ENCODE measurements at places on chromosomes 11 and 22.

- peak; percentile 59 for DNase-seq
Observed at GRCh38 chr22:27804470-27805297, 3.1 kb upstream of the MN1 start.

- DNase-seq, result no peak
Observed at GRCh38 chr11:48062649-48063048, 82.3 kb downstream of the PTPRJ start.

DNA sequence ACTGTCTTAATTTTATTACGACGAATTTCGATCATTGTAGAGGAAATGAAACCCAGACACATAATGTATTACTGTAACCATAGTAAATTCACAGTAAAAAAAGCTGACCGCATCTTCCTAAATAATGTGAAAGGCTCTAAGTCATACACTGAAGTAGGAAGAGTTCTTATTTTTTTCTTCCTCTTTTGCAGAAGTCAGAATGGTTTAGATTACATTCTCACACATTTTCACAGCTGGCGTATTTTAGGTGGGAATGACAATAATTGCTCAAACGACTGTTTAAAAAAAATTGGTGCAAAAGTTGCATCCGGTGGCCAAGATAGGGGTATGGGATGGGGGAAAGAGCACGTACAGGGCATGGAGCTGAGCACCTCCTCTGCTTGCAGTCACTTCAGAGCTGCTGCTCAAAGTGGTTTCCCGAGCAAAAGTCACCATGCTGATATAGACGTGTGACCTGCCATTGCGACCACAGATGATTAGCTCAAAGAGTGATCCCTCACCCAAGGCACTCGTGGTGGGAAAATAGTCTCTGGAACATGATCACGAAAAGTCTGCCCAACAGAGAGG, 35.3 kb downstream of the MMP13 start:
- DNase-seq, result no peak

- DNase-seq, result no peak
Observed at GRCh38 chr11:79087238-79087960, 353.4 kb downstream of the TENM4 start.

GRCh38 chr22:22910272-22911240, 22.9 kb downstream of the IGLL5 start:
- no peak for DNase-seq

DNA sequence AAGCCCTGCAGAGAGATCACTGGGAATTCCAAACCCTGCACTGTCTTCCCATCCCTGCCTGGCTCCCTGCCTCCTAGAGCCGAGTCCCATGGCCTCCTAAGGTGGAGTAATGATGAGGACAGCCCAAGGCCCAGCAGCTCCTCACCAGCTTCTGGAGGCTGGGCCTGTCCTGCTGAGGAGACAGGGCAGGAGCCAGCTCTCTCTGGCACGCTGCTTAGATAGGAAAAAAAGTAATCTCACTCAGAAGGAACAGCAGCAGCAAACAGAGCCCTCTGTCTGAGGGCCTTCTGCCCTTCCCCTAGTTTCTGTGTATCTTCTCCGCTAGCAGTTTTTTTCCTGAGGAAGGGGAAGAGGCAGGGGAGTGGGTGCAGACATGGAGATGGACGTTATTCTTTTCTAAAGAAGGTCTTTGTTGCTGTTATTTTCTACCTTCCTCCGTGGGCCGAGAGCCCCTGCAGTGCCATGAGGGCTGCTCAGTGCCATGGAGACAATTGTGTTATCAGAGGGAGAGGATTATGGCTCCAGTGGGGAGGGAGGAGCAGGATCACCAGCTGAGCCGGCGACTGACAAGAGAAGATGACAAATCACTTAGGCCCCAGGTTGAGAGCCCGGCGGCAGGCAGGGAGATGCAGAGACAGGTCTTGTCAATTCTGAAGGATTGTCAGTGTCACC, 315.3 kb downstream of the BUD13 start:
- DNase-seq, result no peak

- DNase-seq, result no peak
Observed at GRCh38 chr11:19574916-19575315, 137.7 kb upstream of the NAV2 start.

GRCh38 chr11:118521892-118522311, 5.4 kb upstream of the TTC36 start:
- no peak for DNase-seq

- no peak for DNase-seq
Observed at GRCh38 chr11:91703042-91703441, 521.6 kb upstream of the FAT3 start.

DNA sequence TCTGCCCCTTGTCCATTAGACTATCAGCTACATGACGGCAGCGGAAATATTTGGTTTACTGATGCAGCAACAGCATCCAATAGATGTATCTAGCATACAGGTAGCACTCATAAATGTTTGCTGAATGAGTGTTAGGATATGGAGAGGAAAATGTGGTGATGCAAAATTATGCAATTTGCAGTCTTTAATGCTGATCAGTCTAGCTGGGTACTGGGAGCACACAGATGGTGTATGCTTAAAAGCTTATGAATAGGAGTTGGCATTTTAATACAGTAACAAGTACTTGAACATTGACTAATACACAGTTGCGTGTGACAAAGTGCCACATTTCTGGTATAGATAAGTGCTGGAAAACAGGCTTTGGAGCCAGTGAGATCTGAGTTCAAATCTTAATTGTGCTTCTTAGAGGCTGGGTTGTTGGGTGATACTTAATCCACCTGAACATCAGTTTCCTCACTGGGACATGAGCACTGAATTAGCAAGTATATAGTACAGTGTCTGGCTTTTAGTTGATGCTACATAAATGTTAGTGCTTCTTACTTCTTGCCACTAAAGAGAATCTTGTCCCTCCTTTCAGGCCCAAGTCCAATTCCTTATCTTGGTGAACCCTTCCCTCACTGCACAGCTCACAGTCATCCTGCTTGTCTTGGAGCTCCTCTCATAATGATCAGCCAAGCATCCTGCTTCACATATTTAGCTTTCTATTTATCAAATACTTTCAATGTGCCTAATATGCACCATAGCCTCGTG, 99.6 kb downstream of the TIMP3 start:
- no peak for DNase-seq

DNA sequence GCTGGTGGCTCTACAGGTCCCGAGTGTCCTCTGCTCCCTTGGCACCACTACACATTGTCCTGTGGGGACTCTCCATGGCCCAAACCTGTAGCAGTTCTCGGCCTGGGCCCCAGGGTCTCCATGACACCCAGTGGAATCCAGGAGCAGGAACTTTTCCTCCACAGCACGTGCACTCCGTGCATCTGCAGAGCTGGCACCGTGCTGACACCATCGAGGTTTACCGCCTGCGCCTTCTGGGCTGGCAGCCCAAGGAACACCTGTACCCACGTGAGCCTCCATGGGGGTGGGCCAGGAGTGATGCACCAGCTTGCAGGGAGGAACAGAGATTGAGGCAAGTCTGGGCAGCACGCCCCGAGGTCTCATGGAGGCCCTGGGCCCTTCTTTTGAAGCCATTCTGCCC, 25.2 kb downstream of the TSPAN32 start:
- DNase-seq, result no peak

DNA sequence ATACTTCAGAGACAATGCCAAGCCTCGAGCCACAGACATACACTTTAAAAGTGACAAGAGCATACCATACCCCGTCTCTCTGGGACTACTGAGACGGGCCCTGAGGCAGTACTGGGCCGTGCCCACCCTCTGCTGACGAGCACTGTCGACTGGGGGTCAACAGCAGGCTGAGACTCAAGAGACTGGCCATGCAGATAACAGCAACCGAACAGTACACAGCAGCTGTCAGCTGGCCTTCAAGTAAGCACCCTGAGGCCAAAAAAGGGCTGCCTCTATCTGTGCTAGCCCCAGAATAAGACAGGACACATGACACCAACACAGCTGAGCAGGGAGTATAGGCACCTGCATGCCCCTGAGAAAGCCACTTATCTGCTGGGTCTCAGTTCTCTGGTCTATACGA, 18.9 kb upstream of the TMEM121B start:
- DNase-seq, result no peak
